ENCODE measurements at places on chromosomes 11 and 22.
A peak's percentile ranks its signal among the peaks of the same experiment; 100 is the strongest.

DNA sequence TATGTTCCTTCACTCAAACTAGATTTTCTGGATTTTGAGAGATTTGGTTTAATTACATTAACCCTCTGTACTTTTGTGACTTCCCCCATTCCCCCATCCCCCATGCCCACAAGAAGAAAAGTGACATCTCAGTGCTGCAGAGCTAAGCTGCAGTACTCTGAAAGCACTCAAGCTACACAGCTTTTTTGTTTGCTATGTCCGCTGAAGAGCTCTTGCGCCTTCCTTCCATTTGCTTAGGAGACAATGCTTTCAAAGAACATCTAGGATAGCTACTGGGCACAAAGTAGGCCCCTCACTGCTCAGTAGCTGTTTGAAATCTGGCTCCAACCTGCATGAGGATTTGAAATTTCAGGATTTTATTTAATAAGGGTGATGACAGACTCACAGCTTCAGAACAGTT lies 69.7 kb downstream of the SLC17A6 start:
- no peak for DNase-seq

GRCh38 chr22:17767233-17768065 lies 6.8 kb downstream of the BID start:
- no peak for DNase-seq

DNA sequence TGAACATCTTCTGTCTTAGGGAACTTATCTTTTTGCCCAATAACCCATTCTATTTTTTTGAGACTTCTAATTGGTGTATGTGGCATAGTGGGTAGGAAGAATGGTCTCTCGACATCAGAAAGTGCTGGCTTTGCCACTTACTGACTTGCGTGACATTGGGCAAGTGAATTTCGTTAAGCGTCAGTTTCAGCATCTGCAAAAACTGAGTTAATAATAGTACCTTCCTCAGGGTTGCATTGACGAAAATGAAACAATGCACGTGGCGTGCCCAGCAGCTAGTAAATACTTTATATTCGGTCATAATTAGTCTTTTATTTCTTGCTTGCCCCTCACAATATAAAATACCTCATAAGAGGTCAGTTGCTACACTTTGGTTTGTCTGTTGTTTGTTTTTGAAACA lies 12.5 kb upstream of the GRIK4 start:
- DNase-seq = no peak

GRCh38 chr11:17752144-17752543 lies 17.6 kb downstream of the KCNC1 start:
- no peak for DNase-seq

DNA sequence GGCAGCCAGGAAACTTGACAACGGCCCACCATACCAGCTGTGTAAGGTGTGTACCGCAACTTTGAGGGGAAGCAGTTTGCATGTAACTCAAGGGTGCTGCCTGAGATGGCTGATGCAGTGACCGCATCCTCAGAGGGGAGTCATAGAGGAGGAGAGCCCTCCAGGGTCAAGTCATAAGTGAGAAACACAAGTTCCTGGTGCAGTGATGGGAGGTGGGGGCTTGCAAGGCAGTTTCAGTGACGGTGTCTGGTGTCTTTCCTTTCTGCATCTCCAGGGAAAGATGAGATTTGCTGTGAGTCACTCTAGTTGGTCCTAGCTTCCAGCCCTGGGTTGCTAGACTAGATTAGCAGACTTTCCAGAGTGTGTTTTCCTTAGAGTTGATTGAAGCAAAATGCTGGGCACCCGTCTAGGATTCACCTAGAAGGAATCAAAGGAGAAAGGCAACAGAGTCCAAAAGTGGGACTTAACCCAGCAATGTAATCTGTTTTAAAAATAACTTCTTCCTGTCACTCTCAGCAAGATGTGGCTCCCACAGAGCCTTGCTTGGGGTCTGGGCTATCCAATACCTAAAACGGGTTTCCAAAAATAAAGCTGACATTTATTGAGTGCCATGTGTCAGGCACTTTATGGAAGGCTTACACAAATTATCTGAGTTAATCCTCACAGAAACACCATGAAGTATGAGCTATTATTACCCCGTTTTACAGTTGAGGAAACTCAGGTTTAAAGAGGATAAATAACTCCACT lies 265.4 kb upstream of the PLET1 start:
- DNase-seq = no peak

GRCh38 chr11:128468111-128468510 lies 119.2 kb downstream of the ETS1 start:
- DNase-seq = no peak

GRCh38 chr22:24361976-24362646 lies 65.3 kb upstream of the ADORA2A start:
- no peak for DNase-seq

DNA sequence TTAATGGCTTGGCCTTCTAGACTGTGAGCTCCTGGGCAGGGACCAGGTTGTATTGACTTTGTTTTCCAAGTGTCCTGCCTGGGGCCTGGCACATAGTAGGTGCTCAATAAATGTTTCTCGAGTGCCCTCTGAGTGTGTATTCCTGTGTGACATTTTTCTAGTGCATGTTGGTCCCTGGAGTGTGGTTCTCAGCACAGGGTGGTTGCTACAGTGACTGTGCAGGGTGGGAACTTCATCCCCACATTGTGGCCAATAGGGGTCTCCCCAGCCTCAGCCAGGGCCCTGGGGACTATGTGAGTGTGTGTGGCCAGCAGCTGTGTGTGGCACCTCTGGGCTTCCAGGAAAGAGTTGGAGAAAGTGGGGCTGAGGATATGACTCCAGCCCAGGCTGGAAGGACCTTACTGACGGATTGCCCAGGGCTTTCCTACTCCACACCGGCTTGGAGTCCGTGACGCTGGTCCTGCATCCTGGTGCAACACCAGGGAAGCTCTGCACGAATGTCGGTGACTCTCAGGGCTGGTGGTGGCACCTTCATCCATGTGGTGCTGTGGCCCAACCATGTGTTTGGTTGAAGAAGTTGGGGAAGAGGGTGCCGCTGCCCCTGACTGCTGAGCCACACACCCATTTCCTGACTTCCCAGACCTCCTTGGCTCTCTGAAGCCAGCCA lies 9.0 kb upstream of the MARK2 start:
- peak; percentile 50 for DNase-seq

DNA sequence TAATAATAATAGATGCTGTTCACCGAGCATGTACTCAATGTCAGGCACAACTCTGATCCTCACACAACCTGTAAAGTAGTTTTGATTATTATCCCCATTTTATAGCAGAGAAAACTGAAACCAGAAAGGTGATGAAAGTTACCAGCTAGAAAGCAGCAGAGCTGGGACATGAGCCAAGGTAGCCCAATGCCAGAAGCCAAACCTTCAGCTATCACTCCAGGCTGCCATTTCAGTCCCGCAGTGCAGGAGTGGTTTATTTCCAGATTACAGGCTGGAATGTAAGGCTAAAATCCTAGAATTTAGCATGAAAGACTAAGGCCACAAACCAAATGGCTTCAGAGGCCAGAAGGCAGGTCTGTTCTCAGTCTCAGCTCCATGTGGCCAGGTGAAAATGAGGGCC lies 108.8 kb downstream of the TENM4 start:
- no peak for DNase-seq

DNA sequence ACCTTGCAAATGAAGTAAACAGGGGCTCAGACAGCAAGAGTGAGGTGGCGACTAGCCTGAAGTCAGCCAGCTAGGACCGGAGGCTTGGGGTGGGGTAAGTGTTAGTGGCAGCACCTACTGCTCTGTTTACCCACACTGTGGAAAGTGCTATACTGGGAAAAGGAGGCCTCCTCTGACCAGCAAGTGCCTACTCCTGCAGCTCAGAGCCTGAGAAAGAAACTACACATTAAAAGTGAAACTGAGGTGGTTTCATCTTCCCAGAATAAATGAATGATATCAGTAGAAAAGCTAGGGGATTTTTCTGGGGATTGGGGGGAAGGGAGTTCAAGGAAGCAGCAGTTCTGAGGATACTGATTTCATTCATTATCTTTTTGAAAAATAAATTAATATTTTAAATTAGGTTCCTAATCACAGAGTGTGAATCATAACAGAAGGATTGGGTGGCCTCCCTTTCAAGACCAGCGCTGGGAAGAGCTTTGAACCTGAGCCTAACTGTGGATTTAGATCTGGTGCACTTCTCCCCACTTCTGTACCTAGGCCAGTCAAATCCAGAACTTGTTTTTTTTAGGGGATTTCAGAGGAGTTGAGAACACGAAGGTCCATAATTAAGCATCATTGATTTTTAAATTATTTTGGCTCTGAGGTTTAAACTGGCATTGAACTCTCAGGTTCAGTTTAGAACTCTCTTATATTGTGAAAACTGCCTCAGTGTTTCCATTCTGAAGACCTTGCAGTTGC lies 48.1 kb upstream of the GRAMD1B start:
- no peak for DNase-seq

DNA sequence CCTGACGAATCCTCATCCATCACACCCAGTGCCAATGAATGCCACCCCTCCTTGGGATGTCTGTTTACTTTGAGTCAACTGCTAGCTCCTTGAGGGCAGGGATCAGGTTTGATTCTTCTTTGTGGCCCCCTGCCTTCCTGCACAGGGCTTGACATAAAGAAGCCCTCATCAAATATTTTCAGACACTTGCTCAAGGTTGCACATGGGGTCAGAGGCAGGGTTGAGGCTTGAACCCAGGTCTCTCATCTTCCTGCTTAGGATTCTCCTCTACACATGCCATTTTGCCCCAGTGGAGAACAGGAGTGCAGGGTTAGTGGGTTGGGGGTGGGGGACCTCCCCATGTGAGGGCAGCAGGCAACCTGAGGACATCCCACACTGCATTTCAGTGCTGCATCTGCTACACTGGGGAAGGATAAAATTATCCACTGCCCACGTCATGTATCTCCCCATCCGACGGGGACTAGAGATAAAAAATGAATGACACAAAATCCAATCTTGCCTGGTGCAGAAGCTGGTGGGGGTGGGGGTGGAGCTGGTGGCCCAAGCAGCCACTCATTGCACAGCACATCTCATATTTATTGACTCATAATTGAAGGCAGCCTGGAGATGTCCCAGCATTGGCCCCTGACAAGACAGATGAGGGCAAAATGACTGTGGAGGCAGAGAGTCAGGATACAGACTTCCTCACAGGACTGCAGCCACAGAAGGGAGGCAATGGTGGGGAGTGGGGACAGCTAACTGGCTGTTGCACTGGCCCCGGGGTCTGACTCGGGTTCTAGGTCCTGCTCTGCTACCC lies 41.3 kb downstream of the NEU3 start:
- DNase-seq = no peak

GRCh38 chr11:71927820-71928736 lies at the start of gene XNDC1N:
TSS of gene XNDC1N (minus strand) at chr11:71928594. CDS start at chr11:71923353, 5,241 bp downstream.
- DNase-seq = peak; percentile 85

DNA sequence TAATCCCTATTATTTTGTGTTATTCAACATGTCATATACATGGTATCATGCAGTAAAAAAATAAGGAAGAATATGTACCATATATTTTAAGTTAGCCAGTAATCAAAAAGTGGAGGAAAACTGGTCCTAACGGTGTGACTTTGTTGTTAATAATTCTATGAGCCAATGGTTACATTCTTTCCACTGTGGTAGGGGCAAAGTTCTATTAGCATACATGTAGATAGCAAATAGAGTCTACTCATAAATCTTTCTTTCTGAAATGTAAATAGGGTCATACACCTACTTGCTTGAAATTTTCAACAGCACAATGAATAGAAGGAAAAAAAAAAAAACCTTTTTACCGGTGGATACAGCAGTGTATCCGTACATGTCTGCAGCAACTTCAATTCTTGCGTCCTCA lies 364.8 kb downstream of the RAB38 start:
- DNase-seq = no peak

DNA sequence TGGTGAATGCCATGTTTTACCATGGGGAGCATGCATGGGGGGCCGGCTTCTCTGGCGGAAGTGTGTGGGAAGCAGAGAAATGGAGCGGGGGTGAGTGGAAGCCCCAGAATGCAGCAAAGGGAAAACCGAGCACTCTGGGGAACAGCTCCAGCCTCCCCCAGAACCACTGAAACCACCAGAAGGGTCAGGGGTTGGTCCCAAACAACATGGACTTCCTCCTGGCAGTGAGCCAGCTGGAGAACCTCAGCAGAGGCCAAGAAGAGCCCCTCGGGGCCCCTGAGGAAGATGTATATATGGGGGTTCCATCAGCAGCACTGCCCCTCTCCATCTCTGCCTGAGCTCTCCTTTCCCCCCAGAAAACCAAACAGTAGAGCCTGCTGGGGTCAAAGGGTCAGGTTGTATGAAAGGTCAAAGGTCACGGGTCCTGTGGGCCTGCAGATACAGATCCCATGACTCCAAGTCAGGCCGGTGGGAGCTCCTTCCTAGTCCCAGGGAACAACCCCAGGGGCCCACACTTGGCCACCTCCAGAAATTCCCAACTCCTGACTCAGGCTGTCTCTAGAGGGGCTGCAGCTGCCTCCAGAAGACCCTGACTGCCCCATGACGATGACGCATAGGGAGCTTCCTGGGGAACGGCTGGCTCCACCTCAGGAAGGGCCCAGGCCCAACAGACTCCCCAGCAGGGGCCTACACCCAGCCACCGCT lies 48.5 kb upstream of the TIMP3 start:
- DNase-seq = no peak

DNA sequence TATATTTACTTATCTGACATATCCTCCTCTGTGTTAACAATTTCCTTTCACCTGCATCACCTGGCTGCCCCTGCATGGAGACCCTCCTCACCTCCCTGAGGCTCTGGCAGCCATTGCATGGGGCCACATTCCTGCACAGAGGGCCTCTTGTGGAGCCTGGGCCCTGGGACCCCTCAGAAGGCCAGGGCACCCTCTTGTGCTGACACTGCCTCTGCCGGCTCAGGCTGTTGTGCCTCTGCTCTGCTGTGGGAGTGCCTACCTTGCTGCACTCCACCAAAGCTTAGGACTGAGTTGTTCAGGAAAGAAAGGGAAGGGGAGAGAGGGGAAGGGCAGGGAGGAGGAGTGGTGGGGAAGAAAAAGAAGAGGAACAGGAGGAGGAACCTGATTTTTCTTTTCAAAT lies 194.5 kb downstream of the ADAMTS15 start:
- DNase-seq = no peak
